GM23248 (cell line): ENCODE measurements at places on chromosomes 5 and 9. TPM values are rescaled to one million over a fixed set of nuclear protein-coding genes. Genes with fewer than 3 reads are reported as not detected.

SLC4A9 gene
- not detected in 2 replicates for total RNA-seq

CCL28 gene
- 0.25 and 1.3 TPM in 2 replicates for total RNA-seq

ABO gene
- total RNA-seq: not detected in 2 replicates

SLC6A7 gene
- total RNA-seq: not detected in 2 replicates

PFDN1 gene
- total RNA-seq: 94.3 and 95.8 TPM in 2 replicates

IL4 gene
- total RNA-seq: not detected in 2 replicates

NUTM2F gene
- total RNA-seq: not detected in 2 replicates

TMOD1 gene
- 1.3 TPM in 1 of 2 replicates, not detected in the other for total RNA-seq

CDH9 gene
- not detected in 2 replicates for total RNA-seq

DMGDH gene
- 0.38 and 1.6 TPM in 2 replicates for total RNA-seq

PCDHB16 gene
- total RNA-seq: 4.2 and 5.1 TPM in 2 replicates

SOX30 gene
- not detected in 2 replicates for total RNA-seq

AJM1 gene
- total RNA-seq: 0.89 and 1.4 TPM in 2 replicates

SARDH gene
- total RNA-seq: 0.89 and 2.4 TPM in 2 replicates

SPATA31C1 gene
- total RNA-seq: not detected in 2 replicates

SPATA31D4 gene
- not detected in 2 replicates for total RNA-seq

PCDHGB7 gene
- 14.2 and 14.8 TPM in 2 replicates for total RNA-seq

RFX3 gene
- 0.51 and 1.9 TPM in 2 replicates for total RNA-seq

EQTN gene
- not detected in 2 replicates for total RNA-seq

FAXDC2 gene
- 10.3 and 12.8 TPM in 2 replicates for total RNA-seq

IRX2 gene
- total RNA-seq: 30.6 and 38.1 TPM in 2 replicates

STPG3 gene
- total RNA-seq: not detected in 2 replicates

CORO2A gene
- total RNA-seq: 0.86 and 1.5 TPM in 2 replicates

FOXD4L4 gene
- total RNA-seq: not detected in 2 replicates

PPWD1 gene
- 24.7 and 56.8 TPM in 2 replicates for total RNA-seq

TLX3 gene
- not detected in 2 replicates for total RNA-seq

CREB3 gene
- 101 and 111 TPM in 2 replicates for total RNA-seq

GPR150 gene
- total RNA-seq: 1.1 TPM in 1 of 2 replicates, not detected in the other

LHX2 gene
- not detected in 2 replicates for total RNA-seq

PLPP7 gene
- total RNA-seq: 0.13 and 0.32 TPM in 2 replicates

TRPM3 gene
- not detected in 2 replicates for total RNA-seq

HK3 gene
- total RNA-seq: not detected in 2 replicates

C5orf52 gene
- not detected in 2 replicates for total RNA-seq
